ENCODE measurements at places on chromosomes 5 and 9.

DNA sequence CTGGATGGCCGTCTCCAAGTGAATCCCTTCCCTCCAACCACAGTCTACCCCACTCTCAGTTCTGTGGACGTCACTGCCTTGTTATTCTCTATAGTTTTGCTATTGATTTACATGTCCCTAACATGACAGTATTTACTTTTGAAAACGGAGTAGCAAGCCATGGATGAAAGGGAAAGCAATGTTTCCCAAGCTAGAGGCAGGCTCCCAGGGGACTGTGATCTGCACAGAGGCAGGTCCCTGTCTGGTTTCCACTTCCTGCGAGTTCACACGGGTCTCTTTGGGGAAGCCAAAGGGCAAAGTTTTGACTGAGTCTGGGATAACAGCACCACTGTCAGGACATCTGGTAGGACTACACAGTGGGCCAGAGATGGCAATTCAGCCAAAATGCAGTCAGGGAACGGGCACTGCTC is 12.7 kb downstream of the C9orf153 start:
- DNase-seq, result no peak

DNA sequence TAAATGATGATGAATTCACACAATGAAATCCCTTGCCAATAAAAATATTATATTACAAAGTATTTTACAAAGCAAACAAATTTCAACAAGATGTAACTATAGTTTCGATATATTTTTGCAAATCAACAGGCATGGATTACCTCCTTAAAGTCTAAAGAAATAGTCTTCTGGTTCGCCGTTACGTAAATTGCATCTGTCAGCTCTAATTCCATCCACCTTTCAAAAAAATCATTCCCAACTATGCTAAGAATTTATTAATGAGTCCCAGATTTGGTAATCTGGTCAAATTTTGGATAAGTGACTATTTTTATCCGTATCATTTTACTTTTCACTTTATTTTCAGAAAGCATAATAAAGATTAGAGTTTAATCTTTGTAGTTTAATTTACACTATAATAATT is 1984.9 kb downstream of the EFNA5 start:
- no peak for DNase-seq

DNA sequence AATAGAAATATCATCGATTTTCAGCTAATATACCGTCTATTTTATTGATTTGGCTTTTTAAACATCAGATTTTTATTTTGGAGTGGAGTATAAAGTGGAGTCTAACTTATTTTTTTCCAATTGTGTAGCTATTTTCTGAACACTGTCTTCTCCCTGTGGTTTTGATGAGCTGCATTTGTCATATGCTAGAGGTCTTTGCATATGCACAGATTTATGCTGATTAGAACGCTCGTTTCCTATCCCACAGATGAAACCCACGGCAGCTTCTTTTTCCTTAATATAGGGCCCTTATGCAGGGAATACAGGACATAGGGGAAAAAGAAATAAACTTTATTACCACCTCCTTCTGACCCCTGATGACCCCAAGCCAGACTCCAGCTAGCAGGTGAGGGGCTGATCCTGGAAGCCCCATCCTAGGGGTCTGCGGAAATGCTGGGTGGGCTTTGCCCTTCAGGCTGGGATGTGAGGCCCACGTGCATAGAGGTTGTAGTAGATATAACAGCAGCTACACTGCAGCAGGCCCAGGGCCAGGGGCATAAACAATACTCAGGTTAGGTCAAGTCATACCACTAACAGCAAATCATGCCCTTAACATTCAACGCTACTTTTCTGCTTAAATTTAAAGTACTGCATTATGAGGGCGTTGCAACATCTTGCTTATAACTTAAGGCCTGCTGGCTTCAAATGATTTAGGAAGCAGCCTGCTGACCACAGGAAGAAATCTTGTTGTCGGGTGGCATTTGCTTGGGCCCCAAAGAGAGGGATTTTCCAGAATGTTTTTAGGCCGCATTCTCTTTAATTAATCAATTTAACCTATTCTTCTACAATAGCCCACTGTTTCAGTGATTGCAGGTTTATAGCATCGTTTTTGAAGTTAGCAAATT is 28.5 kb downstream of the MVB12B start:
- no peak for DNase-seq

- DNase-seq, result no peak
Observed at GRCh38 chr5:82197550-82197949, 80.6 kb downstream of the RPS23 start.

DNA sequence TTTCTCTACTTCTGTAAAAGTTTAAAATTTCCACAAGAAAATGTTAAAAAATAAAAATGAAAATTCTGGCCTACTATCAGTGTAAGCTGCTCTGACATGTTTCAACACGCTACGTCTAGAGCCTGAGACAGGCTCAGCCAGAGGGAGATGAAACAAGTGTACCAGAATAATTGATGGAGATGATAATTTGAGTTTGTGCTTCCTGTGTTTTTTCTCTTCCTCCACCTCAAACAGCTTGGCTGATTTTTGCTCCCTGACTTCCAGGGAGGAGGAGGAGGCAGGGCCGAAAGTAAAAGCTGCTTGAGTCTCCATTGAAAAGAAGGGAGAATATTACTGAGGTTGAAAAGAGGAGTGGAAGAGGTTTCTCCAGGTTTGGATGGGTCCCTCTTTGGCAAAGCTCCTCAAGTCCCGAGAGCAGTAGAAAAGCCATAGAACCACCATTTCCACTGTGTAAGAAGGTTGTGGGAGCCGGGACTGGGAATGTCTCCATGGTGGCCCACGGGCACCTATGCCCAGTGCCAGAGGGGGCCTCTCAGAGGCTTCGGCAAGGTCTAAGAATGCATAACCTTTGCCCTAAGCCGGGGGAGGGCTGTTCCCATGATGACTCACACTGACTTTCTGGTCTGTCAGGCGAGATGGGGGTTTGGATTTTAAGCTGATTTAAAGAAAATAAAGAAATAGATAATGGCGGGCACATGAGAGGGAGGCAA is 95.1 kb downstream of the HRH2 start:
- no peak for DNase-seq

All from tongue (tissue), 3 donors.